Upper lobe of left lung (tissue), 6 donors: ENCODE measurements at places on chromosomes 7 and 10. TPM values are rescaled to one million over a fixed set of nuclear protein-coding genes. Genes with fewer than 3 reads are reported as not detected.

DNA sequence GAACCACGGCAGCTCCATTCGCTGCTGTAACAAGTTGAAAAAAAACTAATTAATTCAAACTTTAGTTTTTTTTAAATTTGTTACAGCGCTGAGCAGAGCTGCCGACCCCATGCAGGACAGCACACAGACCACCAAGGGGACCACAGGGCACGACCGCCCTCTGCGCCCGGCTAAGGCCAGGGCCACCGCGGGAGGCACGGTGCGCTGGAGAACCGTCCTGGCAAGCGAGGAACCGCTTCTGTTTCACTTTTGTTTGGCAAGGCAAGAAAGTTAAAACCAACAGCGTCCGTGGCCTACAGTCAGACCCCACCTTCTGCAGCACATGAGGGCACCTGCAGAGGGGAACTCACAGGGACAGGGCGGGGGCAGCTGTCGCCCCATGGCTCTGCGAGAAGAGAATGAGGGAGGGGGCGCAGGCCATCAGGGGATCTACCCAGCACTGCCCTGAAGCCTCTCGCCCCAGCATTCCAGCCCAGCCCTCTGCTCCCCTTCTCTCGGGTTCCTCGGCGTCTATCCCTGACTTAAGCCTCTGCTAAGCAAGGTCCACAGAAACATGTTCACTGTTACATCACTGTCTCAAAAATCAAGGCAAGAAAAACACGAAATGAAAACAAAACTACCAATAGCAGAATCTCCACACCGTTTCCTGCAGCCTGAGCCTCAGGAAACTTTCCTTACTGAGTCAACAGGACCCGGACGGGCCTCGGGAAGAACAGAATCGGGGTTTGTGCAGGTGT is 204.4 kb downstream of the DIP2C start:
- H3K36me3 ChIP-seq, result peaks cover 5% of the 10 kb centered on the region
- peak overlapping the region; percentile 65 for H3K27ac ChIP-seq
- no peak for DNase-seq
- no peaks in the 10 kb centered on the region for H3K27me3 ChIP-seq
- peak overlapping the region; percentile 48 for H3K4me3 ChIP-seq
- no peaks in the 10 kb centered on the region for H3K4me1 ChIP-seq

Gene FAM241B
- total RNA-seq, result 7.4 TPM

DNA sequence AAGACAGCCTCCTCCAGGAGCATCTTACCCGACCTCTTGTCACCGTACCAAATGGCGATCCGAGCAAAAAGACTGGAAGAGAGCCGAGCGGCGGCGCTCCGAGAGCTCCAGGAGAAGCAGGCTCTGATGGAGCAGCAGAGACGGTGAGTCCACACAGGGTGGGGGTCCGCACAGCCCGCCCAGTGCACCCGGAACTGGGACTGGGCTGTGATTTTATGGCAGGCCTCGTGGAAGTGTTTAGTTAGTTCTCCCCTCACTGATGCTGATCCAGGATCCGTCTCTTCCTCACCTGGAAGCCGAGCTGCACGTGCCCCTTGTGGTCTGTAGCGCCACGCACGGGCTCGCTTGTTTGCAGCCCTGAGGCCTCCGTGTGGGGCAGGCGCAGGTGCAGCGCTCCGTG is 19.6 kb downstream of the LRRC27 start:
- no peaks in the 10 kb centered on the region for H3K4me1 ChIP-seq
- no peak for DNase-seq

DNA sequence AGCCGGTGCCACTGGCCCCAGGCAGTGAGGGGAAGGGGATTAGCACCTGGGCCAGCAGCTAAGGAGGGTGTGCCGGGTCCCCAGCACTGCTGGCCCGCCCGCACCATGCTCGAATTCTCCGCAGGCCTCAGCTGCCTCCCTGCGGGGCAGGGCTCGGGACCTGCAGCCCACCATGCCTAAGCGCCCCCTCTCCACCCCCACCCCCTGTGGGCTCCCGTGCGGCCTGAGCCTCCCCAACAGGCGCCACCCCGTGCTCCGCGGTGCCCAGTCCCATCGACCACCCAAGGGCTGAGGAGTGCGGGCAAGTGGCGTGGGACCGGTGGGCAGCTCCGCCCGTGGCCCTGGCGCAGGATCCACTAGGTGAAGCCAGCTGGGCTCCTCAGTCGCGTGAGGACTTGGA is 144.8 kb upstream of the CDCA7L start:
- no peaks in the 10 kb centered on the region for H3K36me3 ChIP-seq
- H3K4me3 ChIP-seq, result no peak overlapping the region
- H3K27ac ChIP-seq, result no peak overlapping the region
- H3K4me1 ChIP-seq, result peaks cover 7% of the 10 kb centered on the region
- DNase-seq, result peak; percentile 65
- no peaks in the 10 kb centered on the region for H3K27me3 ChIP-seq

DNA sequence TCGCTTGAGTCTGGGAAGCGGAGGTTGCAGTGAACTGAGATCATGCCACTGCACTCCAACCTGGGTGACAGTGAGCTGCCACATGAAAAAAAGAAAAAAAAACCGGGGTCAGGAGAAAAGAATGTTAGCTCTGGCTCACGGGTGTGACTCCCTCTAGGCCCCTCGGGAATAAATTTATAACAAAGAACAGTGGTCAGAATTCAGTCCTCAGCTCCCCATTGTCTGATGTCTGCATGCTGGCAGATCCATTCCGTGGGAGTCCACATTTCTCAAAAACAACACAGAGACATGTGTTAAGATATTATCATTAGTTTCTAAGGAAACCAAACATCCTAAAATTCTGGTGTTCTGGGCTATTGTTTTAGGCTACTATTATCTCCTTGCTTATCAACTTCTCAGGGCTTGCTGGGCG is 90.6 kb downstream of the MARCHF5 start:
- H3K36me3 ChIP-seq, result no peaks in the 10 kb centered on the region
- H3K27ac ChIP-seq, result no peak overlapping the region
- H3K4me3 ChIP-seq, result no peak overlapping the region
- no peaks in the 10 kb centered on the region for H3K4me1 ChIP-seq
- H3K27me3 ChIP-seq, result no peaks in the 10 kb centered on the region

Gene ELAPOR2
- total RNA-seq, result 99.1 TPM

DNA sequence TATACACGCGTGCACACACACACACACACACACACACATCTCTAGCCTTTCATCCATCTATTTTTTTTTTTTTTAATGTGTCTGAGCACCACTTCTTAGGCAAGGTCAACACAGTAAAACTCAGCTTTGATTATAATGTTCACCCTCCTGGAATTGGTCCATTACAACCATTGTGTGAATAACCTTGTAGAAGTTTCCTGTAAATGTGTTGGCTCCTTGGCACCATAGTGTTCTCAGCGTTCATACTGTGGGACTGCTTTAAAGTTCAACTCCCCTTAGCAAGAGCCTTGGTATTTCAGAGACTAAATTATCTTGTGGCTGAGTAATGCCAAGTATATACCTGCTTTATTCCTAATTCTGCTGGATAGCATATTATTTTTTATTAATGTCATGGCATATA is 106.3 kb upstream of the PRPS1L1 start:
- H3K4me1 ChIP-seq, result no peaks in the 10 kb centered on the region
- no peak overlapping the region for H3K4me3 ChIP-seq
- DNase-seq, result no peak

Gene ECHS1
- total RNA-seq, result 44.1 TPM

- DNase-seq, result no peak
- no peak overlapping the region for H3K27ac ChIP-seq
- no peaks in the 10 kb centered on the region for H3K4me1 ChIP-seq
- H3K27me3 ChIP-seq, result no peaks in the 10 kb centered on the region
- H3K36me3 ChIP-seq, result no peaks in the 10 kb centered on the region
- H3K4me3 ChIP-seq, result no peak overlapping the region
Measured at GRCh38 chr10:1658658-1659057, 78.7 kb downstream of the ADARB2 start.

- peaks cover 4% of the 10 kb centered on the region for H3K4me1 ChIP-seq
- no peak for DNase-seq
- H3K27ac ChIP-seq, result no peak overlapping the region
Measured at GRCh38 chr10:96890172-96890513, 58.0 kb downstream of the LCOR start.

Gene ANXA8L1
- total RNA-seq, result 10.6 TPM

DNA sequence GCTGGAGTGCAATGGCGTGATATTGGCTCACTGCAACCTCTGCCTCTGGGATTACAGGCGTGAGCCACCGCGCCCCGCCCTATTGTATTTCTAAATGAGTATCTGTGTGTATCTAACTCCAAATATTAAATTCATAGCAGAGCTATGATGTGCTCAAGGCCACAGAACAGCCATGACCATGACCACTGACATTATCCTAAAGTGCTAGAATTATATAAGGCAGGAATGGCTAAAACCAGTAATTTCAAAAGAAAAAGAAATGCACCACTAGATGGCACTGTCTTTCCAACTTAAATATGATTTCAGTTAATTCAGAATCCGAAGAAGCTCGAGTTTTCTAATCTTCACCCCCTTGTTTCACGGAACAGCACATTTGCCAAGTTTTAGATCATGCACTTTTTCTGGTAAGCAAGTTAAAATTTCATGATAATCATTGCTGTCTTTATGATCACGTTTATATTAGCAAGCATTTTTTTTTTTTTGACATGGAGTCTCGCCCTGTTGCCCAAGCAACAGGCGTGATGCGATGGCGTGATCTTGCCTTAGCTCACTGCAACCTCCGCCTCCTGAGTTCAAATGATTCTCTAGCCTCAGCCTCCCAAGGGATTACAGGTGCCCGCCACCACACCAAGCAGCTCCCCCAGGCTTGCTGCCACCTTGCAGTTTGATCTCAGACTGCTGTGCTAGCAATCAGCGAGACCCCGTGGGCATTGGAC is 65.3 kb downstream of the OR13A1 start:
- H3K36me3 ChIP-seq, result no peaks in the 10 kb centered on the region
- no peak overlapping the region for H3K27ac ChIP-seq
- no peaks in the 10 kb centered on the region for H3K27me3 ChIP-seq
- H3K4me1 ChIP-seq, result no peaks in the 10 kb centered on the region

Gene STOX1
- total RNA-seq, result 2.1 TPM
